ENCODE measurements at places on chromosomes 7 and 10. TPM values are rescaled to one million over a fixed set of nuclear protein-coding genes. Genes with fewer than 3 reads are reported as not detected.
A peak's percentile ranks its signal among the peaks of the same experiment; 100 is the strongest.

GRCh38 chr10:65847436-65848230 is 1078.2 kb upstream of the LRRTM3 start:
- H3K4me1 ChIP-seq, result no peaks in the 10 kb centered on the region
- DNase-seq, result no peak
- no peaks in the 10 kb centered on the region for H3K36me3 ChIP-seq
- no peak overlapping the region for H3K27ac ChIP-seq
- no peak overlapping the region for H3K4me3 ChIP-seq

CYP2C9 gene
- 2.8 TPM for total RNA-seq

GRCh38 chr7:66257481-66257880 is 52.3 kb downstream of the TPST1 start:
- H3K27ac ChIP-seq, result no peak overlapping the region
- peaks cover 12% of the 10 kb centered on the region for H3K36me3 ChIP-seq
- peaks cover 12% of the 10 kb centered on the region for H3K4me1 ChIP-seq
- no peaks in the 10 kb centered on the region for H3K27me3 ChIP-seq
- no peak for DNase-seq

BUD31 gene
- total RNA-seq, result 102 TPM

DNA sequence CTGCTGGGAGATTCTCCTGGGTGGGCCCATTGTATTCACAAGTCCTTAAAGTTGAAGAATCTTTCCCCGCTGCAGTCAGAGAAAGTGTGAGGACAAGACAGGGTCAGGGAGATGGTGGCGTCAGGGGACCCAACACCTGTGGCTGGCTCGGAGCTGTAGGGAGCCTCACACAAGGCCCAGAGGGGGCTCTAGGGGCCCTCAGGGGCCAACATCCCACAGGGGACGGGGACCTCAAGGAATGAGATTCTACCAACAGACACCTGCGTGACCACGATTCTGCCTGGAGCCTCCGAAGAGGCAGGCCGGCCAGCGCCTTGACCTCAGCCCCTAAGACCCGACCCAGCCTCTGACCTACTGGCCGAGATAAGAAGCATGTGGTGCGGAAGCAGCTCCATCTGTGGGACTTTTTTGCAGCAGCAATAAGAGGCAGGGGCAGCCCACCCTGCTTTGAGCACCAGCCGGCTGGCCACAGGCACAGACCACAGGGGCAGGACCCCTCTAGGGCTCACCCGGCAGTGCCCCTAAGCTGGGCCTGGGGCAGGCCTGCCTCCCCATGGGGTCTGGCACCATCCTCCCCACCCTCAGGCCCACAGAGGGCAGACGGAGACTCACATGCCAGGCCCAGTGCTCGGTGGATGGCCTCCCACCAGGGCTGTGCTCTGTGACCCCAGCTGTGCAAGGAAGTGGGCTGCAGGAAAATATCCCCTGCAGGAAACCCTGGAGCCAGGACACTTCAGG is 13.2 kb downstream of the RASGEF1A start:
- H3K27me3 ChIP-seq, result peaks cover 3% of the 10 kb centered on the region
- H3K4me1 ChIP-seq, result no peaks in the 10 kb centered on the region
- H3K4me3 ChIP-seq, result no peak overlapping the region
- no peak for DNase-seq
- no peaks in the 10 kb centered on the region for H3K36me3 ChIP-seq

EXOC4 gene
- total RNA-seq, result 95.5 TPM

GRCh38 chr10:34524369-34525091 is 290.6 kb downstream of the PARD3 start:
- no peak for DNase-seq
- no peak overlapping the region for H3K27ac ChIP-seq
- H3K36me3 ChIP-seq, result peaks cover 17% of the 10 kb centered on the region
- no peak overlapping the region for H3K4me3 ChIP-seq

DNA sequence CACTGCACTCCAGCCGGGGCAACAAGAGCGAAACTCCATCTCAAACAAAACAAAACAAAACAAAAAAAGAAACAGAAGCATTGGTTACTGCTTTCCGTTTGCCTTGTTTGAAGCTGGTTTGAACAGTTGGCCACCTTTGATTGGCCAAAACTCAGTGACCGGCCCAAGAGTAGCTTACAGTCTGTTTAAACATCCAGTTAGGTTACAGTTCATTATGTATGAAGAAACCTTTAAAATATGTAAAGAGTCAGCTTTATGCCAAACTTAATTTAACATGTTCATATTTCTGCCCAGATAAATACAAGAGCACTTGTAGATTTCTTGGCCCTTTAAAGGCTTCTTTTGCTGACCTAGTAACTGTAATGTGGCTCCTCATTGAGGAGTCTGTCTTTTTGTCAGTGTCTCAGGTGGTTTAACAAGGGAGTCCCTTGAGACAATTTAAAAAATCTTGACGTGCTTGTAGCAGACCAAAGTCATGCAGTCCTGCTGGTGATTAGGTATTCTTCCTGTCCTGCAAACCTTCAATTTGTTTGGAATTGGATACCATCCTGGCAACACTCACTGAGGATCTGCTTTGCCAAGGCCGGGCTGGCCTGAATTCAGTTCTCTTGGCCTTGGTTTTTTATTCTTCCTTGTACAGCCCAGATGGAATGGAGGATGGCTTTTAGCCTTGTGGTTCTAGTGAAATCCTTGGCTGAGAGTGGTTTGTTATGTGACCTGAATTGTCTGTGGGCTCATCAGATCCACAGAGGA is 128.9 kb downstream of the PLXDC2 start:
- DNase-seq, result no peak
- H3K4me1 ChIP-seq, result peaks cover 17% of the 10 kb centered on the region
- H3K27ac ChIP-seq, result no peak overlapping the region
- no peak overlapping the region for H3K4me3 ChIP-seq
- no peaks in the 10 kb centered on the region for H3K27me3 ChIP-seq

- no peak for DNase-seq
- no peaks in the 10 kb centered on the region for H3K27me3 ChIP-seq
- H3K4me1 ChIP-seq, result peaks cover 26% of the 10 kb centered on the region
Measured at GRCh38 chr10:123009105-123009820, 457 bp downstream of the ACADSB start.

GRCh38 chr10:34801097-34801733 is 13.9 kb downstream of the PARD3 start:
- H3K36me3 ChIP-seq, result peaks cover 15% of the 10 kb centered on the region
- H3K27me3 ChIP-seq, result no peaks in the 10 kb centered on the region
- no peak for DNase-seq
- peaks cover 40% of the 10 kb centered on the region for H3K4me1 ChIP-seq

- no peaks in the 10 kb centered on the region for H3K36me3 ChIP-seq
- H3K4me3 ChIP-seq, result peak overlapping the region; percentile 7
- peak overlapping the region; percentile 52 for H3K27ac ChIP-seq
- no peak for DNase-seq
- no peaks in the 10 kb centered on the region for H3K27me3 ChIP-seq
- H3K4me1 ChIP-seq, result peaks cover 44% of the 10 kb centered on the region
Measured at GRCh38 chr7:26441002-26441521, 149.4 kb downstream of the SNX10 start.

DNA sequence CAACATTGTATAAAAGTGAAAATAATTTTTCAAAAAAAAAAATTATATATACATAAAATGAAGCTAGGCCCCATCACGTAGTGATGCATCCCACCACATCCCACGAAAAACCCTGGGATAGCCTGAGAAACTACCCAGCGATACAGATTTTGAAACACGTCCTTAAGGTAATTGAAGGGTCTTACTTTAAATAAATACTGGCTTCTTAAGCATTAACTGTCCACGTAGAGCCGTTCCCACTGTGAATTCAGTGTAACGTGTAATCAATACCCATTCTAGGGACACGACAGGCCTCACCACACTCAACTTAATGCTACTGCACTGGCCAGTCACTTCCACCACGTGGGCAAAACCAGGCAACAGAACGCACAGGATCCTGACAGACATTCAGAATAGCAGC is 4.0 kb downstream of the ANKRD61 start:
- DNase-seq, result no peak
- no peak overlapping the region for H3K4me3 ChIP-seq
- no peaks in the 10 kb centered on the region for H3K4me1 ChIP-seq
- H3K27ac ChIP-seq, result no peak overlapping the region

SLC16A12 gene
- total RNA-seq, result 3.7 TPM

GRCh38 chr10:21587391-21587790 is 53.4 kb downstream of the MLLT10 start:
- peaks cover 50% of the 10 kb centered on the region for H3K36me3 ChIP-seq
- H3K27ac ChIP-seq, result no peak overlapping the region
- no peaks in the 10 kb centered on the region for H3K27me3 ChIP-seq
- no peak for DNase-seq
- no peak overlapping the region for H3K4me3 ChIP-seq
- H3K4me1 ChIP-seq, result no peaks in the 10 kb centered on the region

GRCh38 chr7:51950813-51951212 is 634.2 kb upstream of the COBL start:
- no peaks in the 10 kb centered on the region for H3K36me3 ChIP-seq
- H3K4me3 ChIP-seq, result no peak overlapping the region
- H3K27ac ChIP-seq, result no peak overlapping the region
- H3K4me1 ChIP-seq, result peaks cover 8% of the 10 kb centered on the region
- no peak for DNase-seq

DNA sequence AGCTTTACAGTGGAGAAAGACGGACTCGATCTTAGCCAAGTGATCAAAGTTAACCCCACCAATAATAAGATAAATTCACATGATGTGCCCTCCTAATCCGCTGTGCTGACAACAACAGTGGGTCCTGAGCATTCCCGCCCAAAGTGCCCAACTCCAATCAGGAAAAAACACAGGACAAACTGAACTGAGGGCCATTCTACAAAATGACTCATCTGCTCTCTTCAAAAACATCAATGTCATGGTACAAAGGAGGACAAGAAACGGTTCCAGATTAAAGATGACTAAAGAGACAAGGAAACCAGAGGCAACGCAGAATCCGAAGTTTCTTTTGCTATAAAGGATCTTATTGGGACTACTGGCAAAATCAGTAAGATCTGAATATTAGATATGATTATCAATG is 79.4 kb downstream of the CTBP2 start:
- H3K27ac ChIP-seq, result peak overlapping the region; percentile 59
- DNase-seq, result no peak
- H3K4me3 ChIP-seq, result no peak overlapping the region
- H3K27me3 ChIP-seq, result no peaks in the 10 kb centered on the region
- H3K4me1 ChIP-seq, result peaks cover 42% of the 10 kb centered on the region

DNA sequence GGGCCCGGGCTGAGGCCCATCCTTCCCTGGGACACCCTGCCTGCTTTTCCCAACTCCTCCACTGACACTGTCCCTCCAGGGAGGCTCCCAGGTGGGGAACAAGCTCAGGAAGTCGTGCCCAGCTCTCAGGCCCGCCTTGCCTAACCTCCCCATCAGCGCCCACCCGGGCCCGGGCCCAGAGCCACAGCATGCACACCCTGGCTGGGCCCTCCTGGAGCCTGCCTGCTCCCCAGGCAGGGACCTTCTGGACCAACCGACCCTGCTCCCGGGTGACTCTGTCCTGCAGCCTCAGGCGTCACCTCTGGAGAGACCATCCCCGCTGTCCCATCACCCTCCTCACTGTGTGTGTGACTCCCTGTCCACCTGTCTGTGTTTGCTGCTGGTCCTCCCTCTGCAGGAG is 1.8 kb upstream of the TMEM184A start:
- H3K27ac ChIP-seq, result peak overlapping the region; percentile 66
- H3K36me3 ChIP-seq, result no peaks in the 10 kb centered on the region
- H3K27me3 ChIP-seq, result no peaks in the 10 kb centered on the region
- peaks cover 11% of the 10 kb centered on the region for H3K4me1 ChIP-seq
- no peak overlapping the region for H3K4me3 ChIP-seq
- DNase-seq, result peak; percentile 68

ACSM6 gene
- not detected for total RNA-seq

- peak overlapping the region; percentile 20 for H3K4me3 ChIP-seq
- peak overlapping the region; percentile 86 for H3K27ac ChIP-seq
- peaks cover 16% of the 10 kb centered on the region for H3K4me1 ChIP-seq
- H3K36me3 ChIP-seq, result no peaks in the 10 kb centered on the region
- H3K27me3 ChIP-seq, result no peaks in the 10 kb centered on the region
Measured at GRCh38 chr7:121605317-121605680, 209.2 kb upstream of the FAM3C start.

DNA sequence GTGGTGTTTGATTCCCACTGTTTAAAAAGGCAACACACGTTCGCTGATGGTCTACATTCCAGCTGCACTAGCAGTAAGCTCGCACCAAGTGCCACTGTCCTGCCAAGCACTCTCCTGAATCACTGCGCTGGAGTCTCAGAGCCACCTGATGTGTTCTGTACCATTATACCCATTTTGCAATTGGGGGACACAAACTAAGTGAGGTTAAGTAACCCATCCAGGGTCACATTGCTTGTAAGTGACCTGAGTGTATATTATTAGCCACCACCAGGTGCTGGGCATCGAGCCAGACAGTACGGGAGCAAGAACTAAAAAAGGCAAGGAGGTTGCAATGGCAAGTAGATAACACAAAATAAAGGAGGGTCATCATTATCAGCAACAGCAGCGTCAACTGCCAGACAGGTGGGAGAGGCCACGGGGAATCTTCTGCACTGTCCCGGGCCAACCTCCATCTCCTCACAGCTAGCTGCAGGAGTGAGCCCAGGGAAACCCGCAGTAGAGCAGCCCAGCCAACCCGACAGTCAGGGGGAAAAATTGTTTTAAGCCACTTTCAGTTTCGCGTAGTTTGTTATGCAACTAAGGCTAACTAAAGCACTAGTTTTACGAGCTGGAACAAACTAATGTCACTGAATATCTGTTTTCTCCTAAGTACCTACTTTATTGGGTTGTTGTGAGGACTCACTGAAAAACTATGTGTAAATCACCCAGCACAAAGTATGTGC is 712 bp upstream of the CPVL start:
- no peak for DNase-seq
- peak overlapping the region; percentile 57 for H3K27ac ChIP-seq
- no peaks in the 10 kb centered on the region for H3K36me3 ChIP-seq
- peaks cover 40% of the 10 kb centered on the region for H3K27me3 ChIP-seq

DNA sequence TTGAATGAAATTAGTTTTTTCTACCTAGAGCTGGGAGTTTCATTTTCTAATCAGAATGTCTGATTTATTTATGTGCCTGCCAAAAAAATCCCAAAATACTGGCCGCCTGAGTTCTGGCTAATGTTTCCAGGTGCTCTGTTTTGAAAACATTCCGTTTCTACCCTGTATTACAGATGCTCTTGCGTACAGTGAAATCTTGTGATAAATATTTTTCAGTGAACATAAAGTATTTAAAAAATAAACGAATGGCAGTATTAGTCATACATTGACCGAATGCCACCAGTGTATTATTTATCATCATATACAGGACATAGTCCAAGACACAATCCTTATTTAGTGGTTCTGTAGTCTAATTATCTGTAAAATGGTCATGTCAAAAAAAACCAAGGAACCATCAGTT is 102.8 kb downstream of the KAT6B start:
- no peak overlapping the region for H3K4me3 ChIP-seq
- peaks cover 4% of the 10 kb centered on the region for H3K36me3 ChIP-seq
- no peak overlapping the region for H3K27ac ChIP-seq
- DNase-seq, result no peak
- H3K27me3 ChIP-seq, result no peaks in the 10 kb centered on the region

- no peak overlapping the region for H3K27ac ChIP-seq
- H3K36me3 ChIP-seq, result peaks cover 31% of the 10 kb centered on the region
- peaks cover 46% of the 10 kb centered on the region for H3K4me1 ChIP-seq
- peaks cover 41% of the 10 kb centered on the region for H3K27me3 ChIP-seq
Measured at GRCh38 chr7:70569335-70569819, 562.6 kb upstream of the GALNT17 start.
